GM23248 (cell line): ENCODE measurements at places on chromosomes 13 and 19.

- no peak for DNase-seq
Measured at GRCh38 chr19:48111280-48111679, 663 bp upstream of the PLA2G4C start.

DNA sequence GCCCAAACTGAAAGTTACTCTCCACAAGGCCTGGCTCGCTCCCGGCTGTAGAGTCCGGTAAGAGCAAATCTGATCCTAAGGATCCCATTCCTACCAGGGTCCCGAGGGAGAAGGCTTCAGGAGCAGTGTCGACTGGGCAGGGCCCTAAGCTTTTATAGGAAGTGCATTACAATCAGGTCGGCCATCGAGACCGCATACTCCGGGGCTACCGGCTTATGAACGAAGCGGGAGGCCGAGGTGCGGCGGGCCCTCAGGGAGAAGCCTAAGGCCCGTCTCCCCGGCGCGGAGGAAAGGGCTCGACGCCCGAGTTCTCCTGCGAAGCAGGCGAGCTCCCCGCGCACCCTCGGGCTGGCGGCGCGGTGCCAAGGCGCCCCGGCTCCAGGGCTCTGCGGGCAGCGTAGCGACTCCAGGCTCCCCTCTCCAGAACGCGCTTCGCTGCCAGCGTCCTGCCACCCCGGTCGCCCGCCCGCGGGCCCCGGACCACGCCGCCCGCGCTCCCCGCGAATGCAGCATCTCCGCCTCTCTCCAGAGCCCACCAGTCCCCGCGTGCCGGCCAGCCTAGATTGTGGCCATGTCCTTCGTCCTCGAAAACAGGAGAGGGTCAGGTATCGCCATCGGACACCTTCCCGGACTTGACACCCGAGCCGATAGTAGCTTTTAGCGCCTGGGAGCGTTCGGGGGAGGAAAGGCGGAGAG is 1.4 kb downstream of the EFNB2 start:
- DNase-seq, result peak; percentile 53

DNA sequence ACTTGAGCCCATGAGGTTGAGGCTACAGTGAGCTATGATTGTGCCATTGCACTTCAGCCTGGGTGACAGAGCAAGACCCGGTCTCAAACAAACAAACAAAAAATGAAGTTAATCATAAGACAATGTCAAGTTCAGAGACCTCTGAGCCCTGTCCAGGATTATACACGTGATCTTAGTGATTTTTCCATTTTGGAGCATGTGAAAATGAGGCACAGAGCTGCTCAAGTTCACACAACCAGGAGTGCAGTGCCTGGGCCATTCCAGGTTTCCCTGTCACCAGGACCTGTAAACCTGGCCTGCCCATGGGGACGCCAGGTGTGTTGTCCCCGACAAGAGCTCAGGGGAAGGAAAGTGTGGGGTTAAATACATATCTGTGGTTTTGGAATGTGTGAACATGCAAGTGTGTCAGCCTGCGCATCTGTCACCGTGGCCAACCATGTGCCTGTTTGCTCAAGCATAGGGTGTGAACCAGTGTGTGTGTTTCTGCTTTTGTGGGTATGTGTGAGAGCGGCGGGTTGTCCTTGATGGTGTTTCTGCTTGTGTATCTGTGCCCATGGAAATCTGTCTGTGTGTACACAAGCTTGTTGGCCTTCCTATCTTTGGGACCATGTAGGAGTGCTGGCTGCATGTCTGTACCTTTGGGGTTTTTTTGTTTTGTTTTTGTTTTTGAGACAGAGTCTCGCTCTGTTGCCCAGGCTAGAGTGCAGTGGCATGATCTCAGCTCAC is 1.5 kb upstream of the FXYD1 start:
- peak; percentile 9 for DNase-seq

- peak; percentile 65 for DNase-seq
Measured at GRCh38 chr19:51686171-51686570, 7.0 kb upstream of the SPACA6 start.

GRCh38 chr13:99388334-99388923 is 81.2 kb upstream of the GPR183 start:
- DNase-seq, result no peak

DNA sequence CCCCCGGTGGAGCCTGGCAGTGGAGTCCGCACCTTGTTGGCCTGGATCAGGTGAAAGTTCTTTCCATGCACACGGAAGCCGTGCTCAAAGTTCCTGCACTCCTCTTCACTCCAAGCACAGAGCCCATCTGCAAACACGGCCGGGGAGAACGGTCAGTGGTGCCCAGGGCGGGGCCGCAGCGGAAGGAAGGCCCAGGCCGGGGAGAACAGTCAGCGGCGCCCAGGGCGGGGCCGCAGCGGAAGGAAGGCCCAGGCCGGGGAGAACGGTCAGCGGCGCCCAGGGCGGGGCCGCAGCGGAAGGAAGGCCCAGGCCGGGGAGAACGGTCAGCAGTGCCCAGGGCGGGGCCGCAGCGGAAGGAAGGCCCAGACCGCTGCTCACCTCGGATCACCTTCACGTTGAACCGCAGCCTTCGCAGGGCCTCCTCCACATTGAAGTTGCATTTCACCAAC is 20.6 kb upstream of the PLPP2 start:
- no peak for DNase-seq

GRCh38 chr13:62906896-62907295 is 1491.2 kb upstream of the PCDH20 start:
- DNase-seq, result no peak

GRCh38 chr13:113357529-113357928 is 6.4 kb downstream of the GRTP1 start:
- DNase-seq, result peak; percentile 88

GRCh38 chr13:71663431-71663830 is 203.6 kb downstream of the DACH1 start:
- no peak for DNase-seq

DNA sequence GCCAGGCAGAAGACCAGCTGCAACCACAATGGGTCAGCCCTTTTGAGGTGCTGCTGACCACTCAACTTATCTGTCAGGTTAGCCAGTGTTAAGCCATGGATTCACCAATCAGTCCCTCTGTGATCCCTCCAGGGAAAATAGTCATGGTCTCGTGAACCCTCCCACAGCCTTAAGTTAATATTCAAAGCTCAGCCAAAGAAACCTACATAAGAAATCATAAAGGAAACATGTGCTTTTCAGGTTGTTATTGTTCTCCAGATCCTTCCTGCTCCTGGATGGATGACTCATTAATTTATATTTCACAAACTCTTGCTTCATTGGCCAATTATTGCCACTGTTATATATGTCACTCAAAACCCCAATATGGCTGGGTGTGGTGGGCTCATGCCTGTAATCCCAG is 161.9 kb downstream of the B3GLCT start:
- no peak for DNase-seq

GRCh38 chr13:58584610-58585009 is 953.1 kb downstream of the PCDH17 start:
- no peak for DNase-seq
